ENCODE measurements at places on chromosomes 13 and 19.

DNA sequence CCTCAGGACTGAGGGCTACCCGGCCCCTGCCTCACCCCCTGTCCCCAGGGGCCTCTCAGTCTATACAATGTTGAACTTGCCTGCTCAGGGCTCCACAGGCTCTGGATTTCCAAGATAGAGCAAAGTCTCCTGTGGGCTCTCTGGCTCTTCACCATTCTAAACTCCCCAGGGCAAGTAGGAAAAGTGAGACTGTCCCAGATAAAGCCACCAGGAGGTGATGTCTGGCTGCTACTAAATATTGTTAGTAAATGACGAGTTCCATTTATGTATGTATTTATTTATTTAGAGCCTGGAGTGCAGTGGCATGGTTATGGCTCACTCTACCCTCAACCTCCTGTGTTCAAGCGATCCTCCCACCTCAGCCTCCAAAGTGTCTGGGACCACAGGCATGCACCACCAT is 73.6 kb upstream of the SIAH3 start:
- no peak for DNase-seq

GRCh38 chr19:39401549-39402345 is 4.9 kb upstream of the ZFP36 start:
- DNase-seq, result peak; percentile 89

- no peak for DNase-seq
Measured at GRCh38 chr13:41178040-41178439, 16.3 kb downstream of the KBTBD7 start.

GRCh38 chr19:40599331-40599901 is 1.8 kb upstream of the LTBP4 start:
- DNase-seq, result no peak

GRCh38 chr19:44905437-44906160 is at the start of gene APOE:
Gene APOE (plus strand): TSS chr19:44905796. CDS start chr19:44906625, 829 bp downstream.
- DNase-seq, result no peak

DNA sequence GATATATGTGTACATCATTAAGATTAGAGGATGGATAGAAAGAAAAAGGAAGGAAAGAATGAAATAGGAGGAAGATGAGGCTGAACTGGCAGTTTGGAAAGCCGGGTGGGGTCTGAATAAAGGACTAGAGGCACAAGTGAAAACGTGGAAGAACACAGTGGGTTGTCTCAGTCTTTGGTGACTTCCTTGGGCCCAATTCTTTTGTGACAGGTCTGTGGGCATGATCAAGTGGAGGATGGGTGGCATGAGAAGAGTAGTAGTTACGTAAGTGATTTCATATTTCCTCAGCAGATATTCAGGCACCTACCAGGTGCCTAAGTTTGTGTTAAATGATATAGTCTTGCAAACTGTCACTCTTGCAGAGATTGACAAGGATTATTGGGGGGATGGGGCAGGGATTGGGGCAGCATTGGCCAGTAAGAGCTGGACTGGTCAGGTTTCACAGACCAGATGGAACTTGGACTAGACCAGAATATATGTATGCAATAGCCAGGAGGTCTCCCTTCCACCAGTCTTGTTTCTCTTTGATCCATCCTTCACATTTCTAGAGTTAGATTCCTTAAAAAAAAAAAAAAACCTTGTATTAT is 2.7 kb downstream of the TPP2 start:
- no peak for DNase-seq

DNA sequence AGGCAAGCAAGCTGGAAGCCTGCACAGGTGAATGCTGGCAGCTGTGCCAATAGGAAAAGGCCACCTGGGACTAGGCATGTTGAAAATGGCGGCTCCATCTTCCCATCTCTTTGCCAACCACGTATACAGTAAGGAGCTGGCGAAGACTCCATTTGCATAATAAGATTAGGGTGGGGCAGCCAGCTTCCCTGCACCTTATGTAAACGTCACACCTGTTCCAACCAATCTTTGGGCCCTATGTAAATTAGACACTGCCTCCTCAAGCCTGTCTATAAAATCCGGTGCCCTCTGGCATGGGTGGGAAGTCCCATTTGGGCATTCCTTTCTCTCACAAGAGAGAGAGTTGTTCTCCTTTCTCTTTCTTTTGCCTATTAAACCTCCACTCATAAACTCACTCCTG is 16.8 kb downstream of the ADGRE2 start:
- no peak for DNase-seq

GRCh38 chr19:30719999-30720345 is 347.8 kb downstream of the ZNF536 start:
- DNase-seq, result no peak

GRCh38 chr19:49496574-49497008 is 357 bp downstream of the RPS11 start:
- DNase-seq, result no peak

- DNase-seq, result no peak
Measured at GRCh38 chr19:47019431-47020041, at the start of gene NPAS1. Gene NPAS1 (plus strand): TSS chr19:47019837. CDS start chr19:47021048, 1,211 bp downstream.

- no peak for DNase-seq
Measured at GRCh38 chr19:38441657-38442348, 8.3 kb downstream of the RYR1 start.

DNA sequence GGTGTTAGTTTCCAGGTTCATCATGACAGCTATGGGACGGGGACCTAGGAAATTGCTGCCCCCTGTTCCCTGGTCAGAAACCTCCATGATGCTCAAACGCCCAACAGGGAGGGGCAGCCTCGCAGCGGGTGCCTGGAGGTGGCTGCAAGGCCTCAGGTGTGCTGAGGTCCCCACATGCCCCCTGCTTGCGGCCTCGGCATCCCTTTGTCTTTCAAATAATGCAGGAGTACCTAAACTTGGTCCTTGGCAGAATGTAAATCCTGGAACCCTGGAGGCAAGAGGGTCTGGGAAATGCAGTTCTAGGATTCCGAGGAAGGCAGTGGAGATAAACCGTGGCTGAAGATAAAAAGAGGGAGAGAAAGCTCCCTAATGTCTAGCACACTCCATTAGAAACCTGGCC is 52.4 kb downstream of the SKA3 start:
- no peak for DNase-seq

DNA sequence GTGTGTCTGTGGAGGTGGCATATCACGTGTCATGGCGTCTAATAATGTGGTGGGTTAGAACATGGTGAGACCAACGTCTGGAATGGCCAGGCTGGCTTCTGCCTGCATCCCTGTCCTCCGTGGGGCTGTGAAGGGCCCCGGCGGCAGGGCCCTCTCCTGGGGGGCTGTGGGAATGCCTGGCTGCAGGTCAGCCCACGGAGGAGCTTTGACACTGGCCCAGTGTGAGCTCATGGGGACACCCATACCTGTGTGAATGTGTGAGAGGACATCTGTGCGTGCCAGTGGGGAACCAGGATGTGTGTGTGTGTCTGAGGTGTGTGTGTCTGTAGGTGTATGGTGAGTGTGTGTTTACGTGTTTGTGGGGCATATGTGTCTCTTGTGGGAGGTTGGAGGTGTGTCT is 300.1 kb downstream of the TEX29 start:
- DNase-seq, result no peak

GRCh38 chr19:17325881-17326594 is 8.6 kb downstream of the ANO8 start:
- DNase-seq, result no peak

DNA sequence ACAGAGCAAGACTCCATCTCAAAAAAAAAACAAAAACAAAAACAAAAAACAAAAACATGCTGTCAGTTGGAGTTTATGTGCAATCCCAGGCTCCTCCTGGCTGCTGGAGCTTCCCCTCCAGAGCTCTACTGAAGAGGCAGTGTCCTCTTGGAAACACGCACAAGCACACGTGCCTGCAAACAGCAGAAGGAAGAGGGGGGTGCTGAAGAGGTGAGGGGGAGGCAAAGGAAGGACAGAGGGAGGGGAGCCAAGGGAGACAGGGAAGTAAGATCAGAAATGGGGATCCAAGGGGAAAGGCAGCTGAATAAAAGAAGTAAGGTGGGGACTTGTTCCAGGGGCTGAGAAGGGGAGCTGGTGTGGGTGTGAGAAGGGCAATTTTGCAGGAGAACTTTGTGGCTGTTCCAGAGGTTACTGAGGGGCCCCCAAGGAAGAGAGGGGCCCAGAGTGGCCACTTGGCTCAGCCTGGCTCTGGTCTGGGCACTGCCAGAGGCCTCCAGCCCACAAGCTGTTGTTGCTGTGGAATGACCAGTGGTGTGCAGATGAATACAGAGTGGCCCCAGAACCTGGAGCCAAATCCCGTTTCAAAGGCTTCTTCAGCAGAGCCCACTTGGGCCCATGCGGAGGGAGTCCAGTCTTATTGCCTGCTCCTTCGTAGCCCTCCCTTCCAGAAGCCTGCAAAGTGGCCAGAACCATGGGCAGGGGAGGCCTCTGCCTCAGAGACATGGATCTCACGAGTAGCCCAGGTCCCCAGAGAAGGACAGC is 34.4 kb downstream of the LYL1 start:
- no peak for DNase-seq

GRCh38 chr19:54030895-54031586 is 32.7 kb downstream of the VSTM1 start:
- DNase-seq, result no peak

- no peak for DNase-seq
Measured at GRCh38 chr19:38228491-38229439, 4.7 kb upstream of the DPF1 start.

- no peak for DNase-seq
Measured at GRCh38 chr19:1181606-1182005, 7.5 kb upstream of the SBNO2 start.

GRCh38 chr19:46466536-46467196 is 4.7 kb downstream of the PNMA8A start:
- peak; percentile 22 for DNase-seq

GRCh38 chr19:46435009-46435408 is 6.3 kb upstream of the PNMA8C start:
- no peak for DNase-seq

- DNase-seq, result no peak
Measured at GRCh38 chr19:47003611-47004465, 15.8 kb upstream of the NPAS1 start.
